ENCODE measurements at places on chromosomes 2 and 18.

GRCh38 chr2:165192729-165193128, 11.1 kb downstream of the SCN3A start:
- DNase-seq = peak; percentile 43

GRCh38 chr2:98029718-98030222, 34.0 kb upstream of the TMEM131 start:
- no peak for DNase-seq

GRCh38 chr2:46865181-46865970, 50.2 kb downstream of the MCFD2 start:
- no peak for DNase-seq

- DNase-seq = no peak
These were observed 162.1 kb upstream of the UNC80 start for GRCh38 chr2:209609531-209609930.
